Activated gamma-delta T cell treated with anti-CD3 and anti-CD28 coated beads, Interleukin-2, amount 50 U/mL, for 16 hours (primary cell): ENCODE measurements at places on chromosomes 1 and 21.

DNA sequence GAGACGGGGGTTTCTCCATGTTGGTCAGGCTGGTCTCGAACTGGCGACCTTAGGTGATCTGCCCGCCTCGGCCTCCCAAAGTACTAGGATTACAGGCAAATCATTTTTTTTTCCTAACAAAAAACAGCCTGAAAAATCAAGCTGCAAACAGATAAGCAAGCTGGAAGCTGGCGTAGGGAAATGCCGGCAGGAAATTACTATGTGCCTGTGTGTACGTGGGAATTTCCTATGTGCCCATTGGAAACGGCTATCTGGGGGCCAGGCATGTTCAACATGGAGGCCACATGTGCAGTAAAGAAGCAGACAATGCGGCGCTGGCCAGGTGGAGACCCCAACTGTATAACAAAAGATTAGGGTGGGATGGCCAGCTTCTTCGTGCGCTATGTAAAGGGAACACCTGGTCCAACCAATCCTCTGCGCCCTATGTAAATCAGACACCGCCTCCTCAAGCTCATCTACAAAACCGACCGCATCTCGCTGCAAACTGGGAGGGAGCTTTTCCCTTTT is 9.1 kb upstream of the AADACL4 start:
- no peak for DNase-seq

DNA sequence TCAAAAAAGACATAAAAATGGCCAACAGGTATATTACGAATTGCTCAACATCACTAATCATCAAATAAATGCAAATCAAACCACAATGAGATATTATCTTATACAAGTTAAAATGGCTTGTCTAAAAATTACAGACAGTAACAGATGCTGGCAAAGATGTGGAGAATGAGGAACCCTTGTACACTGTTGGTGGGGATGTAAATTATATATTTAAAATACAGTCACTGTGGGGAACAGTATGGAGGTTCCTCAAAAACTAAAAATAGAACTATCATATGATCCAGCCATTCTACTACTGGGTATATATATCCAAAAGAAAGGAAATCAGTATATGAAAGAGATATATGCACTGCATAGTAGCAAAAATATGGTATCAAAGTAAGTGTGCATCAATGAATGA is 1037.2 kb upstream of the B3GALT2 start:
- no peak for DNase-seq

GRCh38 chr1:39973503-39974135 is 18.7 kb downstream of the MFSD2A start:
- peak; percentile 60 for DNase-seq

GRCh38 chr1:62241371-62242131 is 46.9 kb downstream of the L1TD1 start:
- no peak for DNase-seq

DNA sequence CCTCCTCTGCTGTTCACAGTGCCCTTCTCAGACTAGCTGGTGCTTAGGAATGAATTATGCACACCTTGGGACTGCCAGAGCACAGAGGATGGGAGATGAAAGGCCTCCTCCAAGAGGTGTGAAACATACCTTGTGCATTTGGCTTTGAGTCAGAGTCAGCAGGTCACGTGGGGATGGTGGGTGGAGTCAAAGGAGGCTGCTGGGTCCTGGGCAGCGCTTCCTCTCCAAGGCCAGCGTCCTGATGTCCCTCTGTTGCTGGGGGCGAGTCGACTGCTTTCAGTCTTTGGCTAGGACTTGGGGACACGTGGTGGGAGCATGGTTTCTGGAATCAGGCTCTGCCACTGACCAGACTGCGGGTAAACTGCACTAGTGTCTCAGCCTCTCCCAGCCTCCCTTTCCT is 91.2 kb downstream of the AJAP1 start:
- no peak for DNase-seq
